ENCODE measurements at places on chromosomes 7 and 10.

DNA sequence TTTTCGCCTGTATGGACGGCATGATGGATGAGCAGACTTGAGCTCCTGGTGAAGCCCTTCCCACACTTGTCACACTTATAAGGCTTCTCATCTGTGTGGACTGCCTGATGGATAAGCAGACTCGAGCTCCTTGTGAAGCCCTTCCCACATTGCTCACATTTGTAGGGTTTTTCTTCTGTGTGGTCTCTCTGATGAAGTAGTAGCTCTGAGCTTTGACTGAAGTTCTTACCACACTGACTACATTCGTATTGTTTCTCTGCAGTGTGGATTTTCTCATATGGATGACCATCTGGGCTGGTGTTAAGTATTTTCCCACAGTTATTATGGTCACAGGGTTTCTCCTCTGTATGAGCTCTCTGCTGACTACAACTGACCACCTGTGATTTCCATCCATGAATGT, 17.2 kb downstream of the ZNF239 start:
- no peak for DNase-seq

GRCh38 chr10:29583674-29584073, 51.1 kb downstream of the SVIL start:
- no peak for DNase-seq

GRCh38 chr10:91010952-91011351, 90.1 kb upstream of the ANKRD1 start:
- DNase-seq, result no peak

GRCh38 chr7:131225619-131226513, 101.8 kb upstream of the MKLN1 start:
- DNase-seq, result peak; percentile 93

- DNase-seq, result no peak
Measured at GRCh38 chr7:17552373-17552772, 253.9 kb downstream of the AHR start.

DNA sequence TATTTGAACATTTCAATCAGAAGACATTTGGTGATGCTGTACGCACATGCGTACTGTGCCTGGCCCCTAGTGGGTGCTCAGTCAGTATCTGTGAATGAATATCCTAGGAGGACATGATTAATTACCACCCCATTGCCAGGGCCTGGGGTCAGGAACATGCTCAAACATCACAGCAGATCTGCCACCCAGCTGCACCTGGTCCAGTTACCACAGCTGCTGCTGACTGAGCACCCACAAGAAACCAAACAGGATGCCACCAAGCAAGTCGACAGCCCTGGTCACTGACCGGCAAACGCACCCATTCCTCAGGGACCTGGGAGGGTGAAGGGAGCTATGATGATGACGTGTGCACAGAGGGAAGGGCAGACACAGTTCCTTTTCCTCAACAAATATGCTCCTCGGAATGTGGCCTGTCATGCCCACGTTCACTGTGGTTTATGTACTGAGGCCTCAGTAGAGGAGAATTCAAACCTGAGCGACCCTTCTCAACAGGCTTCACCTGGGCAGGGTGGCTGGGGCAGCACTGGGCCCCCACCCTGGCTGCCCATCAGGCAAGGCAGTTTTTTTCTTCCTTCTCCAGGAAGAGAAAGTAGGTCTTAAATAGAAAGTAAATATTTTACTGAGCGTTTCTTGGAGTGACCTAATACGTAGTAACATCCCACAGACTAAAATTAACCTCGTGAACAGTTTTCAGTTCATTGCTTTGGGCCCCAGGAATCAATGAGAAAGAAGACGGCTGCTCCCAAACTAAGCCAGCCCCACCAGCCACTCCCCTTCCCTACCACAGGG, 13.4 kb downstream of the CTBP2 start:
- peak; percentile 70 for DNase-seq

DNA sequence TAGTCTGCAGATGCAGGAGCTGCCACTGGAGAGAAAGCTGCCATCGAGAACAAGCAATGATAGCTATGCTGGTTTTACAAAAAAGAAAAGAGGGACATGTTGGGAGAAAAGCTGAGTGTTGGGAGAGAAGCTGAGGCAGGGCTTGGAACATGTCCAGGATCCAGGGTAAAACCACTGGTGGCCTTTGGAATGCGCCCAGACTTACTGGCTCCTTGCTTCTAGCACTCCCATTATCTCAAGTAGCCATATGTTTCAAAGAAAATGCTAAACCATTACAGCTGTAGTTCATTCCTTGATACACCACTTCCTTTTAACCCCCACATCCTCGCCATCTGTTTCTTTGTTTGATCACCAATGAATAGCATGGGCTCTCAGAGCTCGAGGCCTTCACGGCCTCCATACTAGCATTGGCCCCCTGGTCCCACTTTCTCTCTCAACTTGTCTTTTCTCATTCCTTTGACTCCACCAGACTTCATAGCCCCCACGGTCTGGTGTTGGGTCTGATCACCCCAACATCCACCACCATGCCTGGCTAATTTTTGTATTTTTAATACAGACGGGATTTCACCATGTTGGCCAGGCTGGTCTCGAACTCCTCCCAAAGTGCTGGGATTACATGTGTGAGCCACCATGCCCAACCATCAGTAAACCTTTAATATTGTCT, 23.8 kb upstream of the PLAC9 start:
- no peak for DNase-seq

DNA sequence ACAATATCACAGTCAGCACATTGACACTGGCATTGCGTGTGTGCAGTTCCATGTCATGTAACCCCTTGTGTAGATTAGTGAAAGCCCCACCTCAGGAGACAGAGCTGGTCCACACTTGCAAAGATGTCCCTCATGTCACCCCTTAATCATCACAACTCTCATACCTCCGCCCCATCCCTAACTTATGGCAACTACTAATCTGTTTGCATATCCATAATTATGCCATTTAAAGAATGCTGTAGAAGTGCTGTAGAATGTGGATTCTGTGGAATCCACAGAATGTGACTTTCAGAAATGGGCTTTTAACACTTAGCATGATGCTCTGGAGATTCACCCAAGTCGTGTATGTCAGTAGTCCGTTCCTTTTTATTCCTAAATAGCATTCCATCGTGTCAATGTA, 102.8 kb upstream of the VSTM2A start:
- DNase-seq, result no peak

- peak; percentile 69 for DNase-seq
Measured at GRCh38 chr7:47253650-47254080, 328.2 kb downstream of the TNS3 start.

- no peak for DNase-seq
Measured at GRCh38 chr7:9264395-9264794, 831.0 kb downstream of the NXPH1 start.

- no peak for DNase-seq
Measured at GRCh38 chr10:103276251-103276895, 565 bp upstream of the INA start.

- no peak for DNase-seq
Measured at GRCh38 chr7:80087771-80088170, 46.9 kb upstream of the GNAI1 start.

GRCh38 chr7:13097499-13097898, 410.1 kb downstream of the ARL4A start:
- DNase-seq, result no peak

DNA sequence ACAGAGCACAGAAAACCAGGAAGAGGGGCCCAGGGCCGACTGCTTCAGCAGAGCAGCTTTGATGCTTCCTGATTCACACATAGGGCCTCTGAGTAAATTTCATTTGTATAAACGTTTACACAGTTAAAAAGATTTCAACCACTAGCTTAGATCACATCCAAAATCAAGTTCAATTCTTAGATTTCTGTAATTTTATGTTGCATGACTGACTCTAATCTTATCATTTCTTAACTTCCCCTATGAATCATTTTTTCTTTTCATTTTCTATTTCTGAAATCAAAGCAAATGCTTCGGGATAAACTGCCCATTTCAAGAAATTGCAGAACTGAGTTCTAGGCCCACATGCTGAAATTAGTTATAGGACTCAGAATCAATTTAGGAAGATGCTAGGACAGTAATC, 224.7 kb downstream of the INHBA start:
- DNase-seq, result no peak

DNA sequence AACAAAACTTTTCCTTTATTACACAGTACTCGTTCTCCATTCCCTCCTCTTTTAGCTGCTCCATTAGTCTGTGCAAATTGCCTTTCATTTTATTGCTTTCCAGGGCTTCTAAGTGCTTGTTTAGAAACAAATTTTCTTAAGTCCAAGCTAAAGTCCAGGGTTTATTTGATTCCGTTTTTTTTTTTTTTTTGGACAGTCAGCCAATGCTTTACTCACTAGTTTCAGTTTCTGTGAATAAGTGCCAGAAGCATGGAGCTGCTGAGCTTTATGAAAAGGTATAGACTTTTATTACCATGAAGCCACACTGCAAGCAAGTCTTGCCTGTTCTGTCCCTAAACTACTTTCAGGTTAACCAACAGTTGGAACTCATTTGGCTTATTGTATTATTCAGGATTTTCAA, 455.0 kb downstream of the GFRA1 start:
- DNase-seq, result no peak

DNA sequence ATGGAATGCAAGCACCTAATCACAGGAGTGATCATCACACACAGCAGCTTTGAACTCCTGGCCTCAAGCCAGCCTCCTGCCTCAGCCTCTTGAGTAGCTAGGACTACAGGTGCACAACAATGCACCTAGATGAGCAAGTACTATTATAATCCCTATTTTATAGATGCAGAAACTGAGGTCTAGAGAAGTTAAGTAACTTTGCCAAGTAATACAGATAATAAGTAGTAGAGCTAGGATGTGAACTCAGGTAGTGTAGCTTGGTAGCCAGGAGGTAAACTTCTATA, 33.7 kb downstream of the DNAJC12 start:
- DNase-seq, result no peak

DNA sequence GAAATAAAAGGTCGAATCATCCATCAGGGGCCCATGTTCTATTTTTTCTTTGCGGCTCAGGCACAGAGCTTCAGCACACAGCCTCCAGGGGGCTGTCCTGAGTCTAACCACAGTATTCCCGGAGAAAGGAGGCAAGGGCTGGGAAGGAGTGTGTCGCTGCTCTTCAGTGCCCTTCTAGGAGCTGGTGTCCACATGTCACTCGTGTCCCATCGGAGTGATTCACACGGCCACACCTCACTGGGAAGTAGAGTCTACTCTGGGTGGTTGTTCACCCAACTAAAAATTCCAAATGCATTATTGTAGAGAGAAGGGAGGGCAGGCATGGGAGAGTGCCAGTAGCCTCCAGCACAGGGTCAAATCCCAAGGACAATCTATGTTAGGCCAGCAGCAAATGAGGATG, 114.8 kb upstream of the LANCL2 start:
- DNase-seq, result peak; percentile 61

GRCh38 chr10:93471110-93471651, 11.0 kb downstream of the MYOF start:
- DNase-seq, result peak; percentile 96

GRCh38 chr7:30563326-30563942, 31.2 kb upstream of the GARS1 start:
- no peak for DNase-seq

DNA sequence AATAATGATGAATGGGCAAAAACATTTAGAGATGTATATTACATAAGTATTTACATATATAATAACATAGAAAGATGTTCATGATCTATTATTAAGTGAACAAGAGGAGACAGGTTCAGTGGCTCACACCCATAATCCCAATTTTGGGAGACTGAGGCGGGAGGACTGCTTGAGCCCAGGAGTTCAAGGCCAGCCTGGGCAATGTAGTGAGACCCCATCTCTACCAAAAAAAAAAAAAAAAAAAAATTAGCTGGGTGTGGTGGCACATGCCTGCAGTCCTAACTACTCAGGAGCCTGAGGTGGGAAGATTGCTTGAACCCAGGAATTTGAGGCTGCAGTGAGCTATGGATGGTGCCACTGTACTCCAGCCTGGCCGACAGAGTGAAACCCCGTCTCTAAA, 12.4 kb downstream of the ARL3 start:
- DNase-seq, result no peak

- DNase-seq, result no peak
Measured at GRCh38 chr7:117012284-117012683, 59.0 kb downstream of the ST7 start.

DNA sequence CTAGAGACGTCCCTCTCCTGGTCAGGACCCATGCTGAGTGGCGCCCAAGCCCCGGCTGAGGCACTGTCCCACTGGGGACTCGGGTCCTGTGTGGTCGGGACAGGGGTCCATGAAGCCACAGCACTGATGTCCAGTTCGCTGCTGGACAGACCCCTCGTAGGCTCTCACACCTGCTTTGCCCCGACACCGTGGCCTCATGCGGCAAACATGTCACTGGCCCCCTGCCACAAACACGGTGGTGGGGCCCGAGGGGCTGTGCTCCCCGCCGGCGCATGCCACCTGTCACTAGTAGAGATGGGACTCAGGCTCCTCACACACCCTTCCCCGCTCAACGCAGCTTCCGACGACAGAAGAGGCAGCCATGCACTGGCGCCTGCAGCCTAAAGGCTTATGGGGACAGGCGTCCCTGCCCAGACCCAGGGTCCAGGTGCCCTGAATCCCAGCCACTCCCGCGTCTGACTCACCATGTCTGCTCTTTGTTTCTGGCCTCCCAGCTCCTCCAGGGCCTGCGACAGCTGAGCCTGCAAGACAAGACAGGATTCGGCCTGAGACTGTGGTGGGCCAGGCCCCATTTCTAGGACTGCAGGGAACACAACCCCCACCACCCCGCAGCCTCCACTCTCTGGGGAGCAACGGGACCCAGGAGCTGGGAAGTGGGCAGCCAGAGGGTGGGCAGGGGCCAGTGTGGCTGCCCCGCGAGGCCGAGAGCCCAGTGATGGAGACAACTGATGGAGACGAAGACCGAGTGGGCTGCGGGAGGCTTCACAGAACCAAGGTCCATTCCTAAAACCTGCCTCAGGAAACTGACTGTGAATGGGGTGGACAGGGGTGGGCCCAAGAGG, 230.9 kb downstream of the MAD1L1 start:
- no peak for DNase-seq

GRCh38 chr7:37424995-37425394, 23.7 kb downstream of the ELMO1 start:
- DNase-seq, result no peak

- no peak for DNase-seq
Measured at GRCh38 chr10:60572511-60573194, 183.0 kb upstream of the ANK3 start.

DNA sequence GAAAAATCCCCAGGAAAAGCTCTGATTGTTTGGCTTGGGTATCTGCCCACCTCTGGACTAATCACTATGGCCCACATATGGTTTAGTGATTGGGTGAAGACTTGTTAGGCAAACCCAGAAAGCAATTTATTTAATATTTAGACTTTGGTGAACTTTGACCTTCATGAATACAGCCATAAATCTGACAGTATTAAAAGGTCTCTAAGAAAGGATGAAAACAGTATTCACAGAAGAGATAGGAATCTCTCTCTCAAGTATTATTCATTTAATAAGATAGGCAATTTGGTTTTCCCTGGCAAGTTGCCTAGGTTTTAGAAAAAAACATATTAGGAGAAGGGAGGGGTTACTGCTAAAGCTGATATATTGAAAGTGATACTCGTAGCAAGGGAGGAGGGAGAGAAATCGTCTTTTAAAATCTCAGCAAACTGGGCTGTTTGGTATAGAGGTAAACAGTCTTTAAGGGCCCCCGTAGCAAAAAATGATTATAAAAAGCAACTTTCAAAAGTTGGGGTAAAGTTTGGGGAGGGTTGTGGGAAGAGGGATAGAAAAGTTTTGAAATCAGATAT, 57.1 kb downstream of the LSMEM1 start:
- DNase-seq, result no peak

Data from A549 (cell line).